ENCODE measurements at places on chromosomes 6 and 20. TPM values are rescaled to one million over a fixed set of nuclear protein-coding genes. Genes with fewer than 3 reads are reported as not detected.

The SLC17A2 gene
- total RNA-seq, result not detected

The RNF182 gene
- 3.5 TPM for total RNA-seq

The DSP gene
- total RNA-seq, result 0.02 TPM

The CCN5 gene
- 4.2 TPM for total RNA-seq

The TCP11 gene
- not detected for total RNA-seq

The ZFP57 gene
- not detected for total RNA-seq

The GHRH gene
- not detected for total RNA-seq

The ZBTB24 gene
- 6.1 TPM for total RNA-seq

The BMP6 gene
- 2.8 TPM for total RNA-seq

The TUBB2B gene
- total RNA-seq, result 5.1 TPM

The FNDC1 gene
- 0.04 TPM for total RNA-seq

The CPNE5 gene
- not detected for total RNA-seq

The NRN1 gene
- 37.3 TPM for total RNA-seq

The C20orf141 gene
- not detected for total RNA-seq

The SULF2 gene
- total RNA-seq, result 269 TPM

The TGM2 gene
- total RNA-seq, result 7.1 TPM

The TNFAIP3 gene
- total RNA-seq, result 0.41 TPM

The SMPDL3A gene
- 12.9 TPM for total RNA-seq

The TRIM10 gene
- not detected for total RNA-seq

The UTRN gene
- total RNA-seq, result 24.0 TPM

The PLAGL2 gene
- total RNA-seq, result 2.9 TPM

The HIVEP2 gene
- 3.6 TPM for total RNA-seq

The PRSS16 gene
- 3.4 TPM for total RNA-seq

The DLK2 gene
- total RNA-seq, result 13.7 TPM

The OR2H2 gene
- total RNA-seq, result not detected

The FAM83C gene
- total RNA-seq, result not detected

The C6orf89 gene
- 34.2 TPM for total RNA-seq
